ENCODE measurements at places on chromosomes 12 and 14.

DNA sequence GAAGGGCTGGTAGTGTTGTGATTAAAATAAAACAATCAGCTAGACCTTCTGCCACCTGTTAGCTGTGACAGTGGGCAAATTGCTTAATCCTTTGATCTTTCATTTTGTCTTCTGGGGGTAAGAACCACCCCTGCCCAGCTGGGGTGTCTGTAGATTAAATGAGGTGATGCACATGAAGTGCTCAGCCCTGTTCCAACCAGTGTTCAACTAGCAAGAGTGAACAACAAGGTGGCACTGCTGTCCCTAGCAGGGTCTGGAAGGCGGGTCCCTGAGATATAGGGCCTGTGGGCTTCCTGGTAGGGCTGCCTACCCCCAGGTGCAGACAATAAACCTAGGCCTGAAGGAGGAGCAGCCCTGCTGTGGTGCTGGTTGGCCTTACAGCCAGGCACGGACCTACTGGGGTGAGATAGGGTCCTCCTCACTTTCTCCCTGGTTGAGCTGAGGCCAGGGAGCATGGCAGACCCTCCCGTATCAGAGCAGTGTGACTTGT is 60.6 kb downstream of the ARL6IP4 start:
- DNase-seq, result no peak

DNA sequence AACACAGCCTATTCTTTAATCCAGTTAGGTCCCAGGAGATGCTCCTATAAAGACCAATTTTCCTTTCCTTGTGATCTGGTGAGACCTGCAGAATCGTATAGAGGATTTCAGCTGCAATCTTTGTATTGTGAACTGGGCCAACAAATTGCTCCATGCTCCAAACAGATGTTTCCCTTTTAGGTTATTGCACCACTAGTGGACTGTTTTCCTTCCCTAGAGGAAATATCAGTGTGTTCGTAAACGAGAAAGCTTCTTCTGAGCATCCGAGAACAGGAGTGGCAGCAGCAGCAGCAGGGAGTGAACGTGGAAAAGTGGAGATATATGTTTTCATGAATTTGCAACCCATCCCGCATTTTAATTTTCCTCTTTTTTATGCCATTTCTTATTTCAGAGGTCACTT is 344.1 kb upstream of the PDE3A start:
- no peak for DNase-seq

DNA sequence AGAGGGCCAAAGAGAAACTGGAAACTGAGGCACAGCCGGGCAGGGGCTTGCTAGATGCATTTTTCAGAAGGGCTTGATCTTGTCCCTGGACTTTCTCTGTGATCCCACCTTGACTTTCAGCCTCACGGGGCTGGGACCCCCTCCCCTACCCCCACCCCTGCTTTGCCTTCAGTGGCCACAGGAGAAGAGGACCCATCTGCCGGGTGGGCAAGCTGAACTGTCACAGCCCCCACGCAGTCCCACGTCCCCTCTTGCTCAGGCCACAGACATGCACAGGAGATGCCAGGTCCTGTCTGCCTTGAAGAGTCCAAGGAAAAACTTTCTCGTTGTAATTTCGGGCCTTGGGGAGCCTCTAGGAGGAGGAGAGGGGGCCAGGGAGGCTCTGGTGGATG is 158.9 kb downstream of the KIF26A start:
- no peak for DNase-seq

DNA sequence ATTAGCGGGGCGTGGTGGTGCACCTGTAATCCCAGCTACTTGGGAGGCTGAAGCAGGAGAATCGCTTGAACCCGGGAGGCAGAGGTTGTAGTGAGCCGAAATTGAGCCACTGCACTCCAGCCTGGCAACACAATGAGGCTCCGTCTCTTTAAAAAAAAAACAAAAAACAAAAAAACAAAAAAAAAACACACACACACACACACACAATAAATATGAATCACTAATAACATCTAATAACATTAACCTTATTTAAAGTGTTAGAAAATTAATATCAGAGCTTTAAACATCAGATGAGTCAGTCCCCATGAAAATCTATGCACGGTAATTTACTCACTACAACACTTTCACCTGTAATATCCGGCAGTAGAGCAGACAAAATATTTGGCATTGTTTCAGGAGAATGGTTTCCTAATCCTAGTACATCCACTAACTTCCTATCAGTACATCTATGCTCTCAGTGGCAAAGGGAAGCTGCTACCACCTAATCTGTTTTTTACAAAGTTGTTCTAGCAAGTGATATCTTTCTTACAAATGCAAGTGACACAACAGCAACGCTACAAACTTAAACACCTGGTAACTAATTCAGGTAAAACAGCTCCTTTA is 36.2 kb downstream of the MED13L start:
- DNase-seq, result peak; percentile 81

- DNase-seq, result no peak
These were observed 11.9 kb downstream of the FAM222A start for GRCh38 chr12:109725321-109726105.

DNA sequence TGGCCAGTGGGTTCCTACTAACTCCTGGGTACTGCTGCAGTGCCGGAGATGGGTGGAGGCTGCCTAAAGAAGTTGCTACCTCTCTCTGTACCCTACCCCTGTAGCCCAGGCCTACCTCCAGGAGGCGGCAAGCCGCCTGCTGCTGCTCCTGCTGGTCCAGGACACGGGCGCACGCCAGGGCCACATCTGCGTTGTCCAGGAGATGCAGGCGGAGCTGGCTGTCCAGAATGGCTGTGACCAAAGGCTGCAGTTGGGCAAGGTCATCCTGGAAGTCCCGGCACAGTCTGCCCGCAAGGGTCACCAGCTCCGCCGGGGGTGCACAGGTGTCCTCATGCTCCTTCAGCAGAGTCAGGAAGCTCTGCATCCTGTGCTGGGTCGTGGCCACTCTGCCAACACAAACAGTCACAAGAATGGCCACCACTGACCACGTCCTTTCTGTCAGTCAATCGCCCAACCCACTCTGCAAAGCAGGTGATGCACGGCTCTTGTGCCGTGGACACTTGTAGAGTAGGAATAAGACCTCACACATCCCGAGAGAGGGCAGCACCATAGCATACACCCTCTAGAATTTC is 1.6 kb downstream of the ANHX start:
- no peak for DNase-seq

- no peak for DNase-seq
These were observed 344.9 kb downstream of the DPF3 start for GRCh38 chr14:72549026-72549425.

- DNase-seq, result no peak
These were observed 6.7 kb upstream of the CHGA start for GRCh38 chr14:92916201-92916600.

DNA sequence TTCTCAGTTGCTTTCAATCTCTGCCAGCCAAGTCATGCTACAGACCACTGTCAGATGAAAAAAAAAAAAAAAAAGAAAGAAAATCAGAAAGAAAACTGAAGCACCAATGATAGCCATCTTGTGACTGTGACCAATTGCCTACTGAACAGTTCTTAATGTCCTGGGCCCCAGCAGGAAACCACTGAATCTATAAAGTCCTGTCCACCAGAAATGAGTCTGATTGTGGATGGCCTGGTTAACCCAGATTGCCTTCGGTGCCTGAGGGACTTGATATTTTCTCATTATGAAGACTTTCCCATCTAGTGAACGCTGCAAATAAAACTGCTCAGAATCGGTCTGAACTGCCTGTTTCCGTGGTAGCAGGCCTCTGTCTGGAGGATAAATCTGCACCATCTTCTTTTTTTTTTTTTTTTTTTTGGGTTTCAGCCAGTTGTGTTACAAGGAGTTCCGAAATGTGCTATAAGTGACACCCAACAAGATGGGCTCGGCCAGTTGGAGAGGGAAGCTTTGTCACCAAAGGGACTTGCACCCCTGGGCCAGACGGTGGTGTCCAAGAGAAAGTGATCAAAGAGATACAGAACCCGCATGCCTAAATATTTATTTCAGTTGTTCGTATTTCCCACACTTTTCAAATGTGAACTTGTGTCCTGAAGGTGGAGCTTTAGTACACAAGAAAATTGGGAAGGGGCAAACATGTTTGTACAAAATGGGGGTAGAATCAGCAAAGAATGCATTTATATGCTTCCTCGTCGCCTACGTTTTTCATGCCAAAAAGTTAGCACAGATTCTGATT is 3.0 kb upstream of the PLXNC1 start:
- peak; percentile 48 for DNase-seq

GRCh38 chr12:54021432-54022013 is 6.7 kb upstream of the HOXC6 start:
- DNase-seq, result no peak

DNA sequence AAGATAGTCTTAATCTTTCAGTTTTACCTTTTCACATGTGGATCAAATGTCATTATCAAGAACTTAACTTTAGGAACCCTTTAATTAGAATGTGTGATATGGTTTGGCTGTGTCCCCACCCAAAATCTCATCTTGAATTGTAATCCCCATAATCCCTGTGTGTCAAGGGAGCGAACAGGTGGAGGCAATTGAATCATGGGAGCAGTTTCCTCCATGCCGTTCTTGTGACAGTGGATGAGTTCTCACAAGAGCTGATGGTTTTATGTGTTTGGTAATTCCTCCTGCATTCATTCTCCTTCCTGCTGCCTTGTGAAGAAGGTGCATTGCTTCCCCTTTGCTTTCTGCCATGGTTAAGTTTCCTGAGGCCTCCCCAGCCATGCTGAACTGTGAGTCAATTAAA is 160.6 kb downstream of the MON2 start:
- DNase-seq, result no peak

GRCh38 chr14:50947446-50947845 is 3.2 kb upstream of the PYGL start:
- DNase-seq, result no peak

DNA sequence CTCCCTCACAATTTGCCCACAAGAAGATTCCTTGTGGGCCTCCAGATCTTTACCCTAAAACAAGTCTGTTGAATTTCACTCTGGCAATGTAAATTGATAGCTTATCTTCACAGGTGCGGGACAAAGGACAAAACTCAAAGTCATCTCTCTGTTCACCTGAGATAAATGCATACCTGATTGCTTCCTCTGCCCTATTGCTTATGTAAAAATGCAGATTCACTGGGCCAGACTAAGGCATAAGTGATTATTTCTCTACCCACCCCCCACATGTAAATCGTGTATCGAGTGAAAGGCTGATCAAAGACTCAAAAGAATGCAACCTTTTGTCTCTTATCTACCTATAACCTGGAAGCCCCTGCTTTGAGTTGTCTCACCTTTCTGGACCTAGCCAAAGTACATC is 316.8 kb downstream of the SSPN start:
- no peak for DNase-seq

DNA sequence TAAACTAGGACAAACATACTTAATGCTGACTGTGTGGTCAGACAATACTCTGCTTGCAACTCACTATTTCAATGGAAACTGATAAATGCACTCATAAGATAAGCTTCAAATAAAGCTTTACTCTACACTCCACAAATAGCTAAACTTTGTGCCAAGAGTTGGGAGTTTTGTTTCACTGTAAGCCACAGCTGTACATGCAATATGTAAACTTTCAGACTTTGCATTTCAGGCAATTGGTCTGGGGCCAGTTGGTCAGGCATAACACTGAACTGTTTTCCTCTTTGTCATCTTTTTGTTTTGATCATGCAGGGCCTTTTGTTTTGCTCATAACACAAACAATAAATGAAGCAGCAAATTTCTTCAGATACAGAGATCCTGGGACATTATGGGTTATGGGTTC is 426.2 kb downstream of the IPO8 start:
- DNase-seq, result no peak

- DNase-seq, result no peak
These were observed 140.8 kb downstream of the CAPZA3 start for GRCh38 chr12:18878676-18879180.

- DNase-seq, result no peak
These were observed 80.6 kb downstream of the GLT1D1 start for GRCh38 chr12:128933926-128934325.

- DNase-seq, result peak; percentile 69
These were observed 118.3 kb upstream of the SLC38A4 start for GRCh38 chr12:46944088-46944487.

DNA sequence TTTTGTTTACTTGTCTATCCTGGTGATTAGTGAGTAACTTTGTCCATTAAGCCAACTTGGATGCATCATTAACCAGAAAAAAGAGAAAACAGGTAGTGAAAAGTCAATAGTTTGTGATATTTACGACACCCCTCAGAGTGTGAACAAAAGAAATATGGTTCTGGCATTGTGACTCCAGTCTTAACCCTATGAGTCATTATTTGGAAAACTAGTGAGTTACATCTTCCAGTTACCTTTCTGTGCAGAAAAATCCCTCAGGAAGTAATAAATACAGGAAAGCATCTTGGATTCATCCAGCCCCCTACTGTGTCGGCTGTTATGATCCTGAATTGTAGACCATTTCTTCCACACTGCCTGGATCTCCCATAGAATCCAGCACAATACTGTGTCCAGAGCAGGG is 379.1 kb downstream of the GALC start:
- no peak for DNase-seq

DNA sequence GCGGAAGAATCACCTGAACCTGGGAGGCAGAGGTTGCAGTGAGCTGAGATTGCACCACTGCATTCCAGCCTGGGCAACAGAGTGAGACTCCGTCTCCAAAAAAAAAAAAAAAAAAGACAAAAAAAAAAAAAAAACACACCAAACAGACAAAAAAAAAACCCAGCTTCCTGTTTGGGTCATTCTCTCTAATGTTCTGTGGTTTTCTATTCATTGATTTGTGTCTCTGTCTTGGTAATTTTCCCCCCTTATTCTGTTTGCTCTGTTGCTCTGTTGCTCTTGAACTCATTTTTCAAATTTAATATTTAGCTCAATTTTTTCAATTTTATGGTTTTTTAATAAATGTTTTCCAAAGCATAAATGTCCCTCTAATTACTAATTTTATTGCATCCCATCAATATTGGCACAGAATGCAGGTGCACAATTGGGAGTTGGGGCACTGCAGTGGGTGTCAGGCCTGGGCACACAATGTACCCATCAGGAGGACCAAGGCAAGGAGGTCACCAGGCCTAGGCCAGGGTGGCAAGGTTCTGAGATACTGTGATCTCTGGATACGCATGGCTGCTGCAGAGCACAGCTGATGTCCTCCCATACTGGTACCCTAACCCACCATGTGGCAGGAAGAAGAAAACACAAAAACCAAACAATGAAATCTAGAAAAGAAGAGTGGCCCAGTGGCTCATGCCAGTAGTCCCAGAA is 8.0 kb upstream of the GNPTAB start:
- DNase-seq, result no peak

- peak; percentile 5 for DNase-seq
These were observed 92.3 kb upstream of the DCN start for GRCh38 chr12:91274916-91275315.

- DNase-seq, result no peak
These were observed 468.0 kb upstream of the SYT1 start for GRCh38 chr12:78396538-78396937.

DNA sequence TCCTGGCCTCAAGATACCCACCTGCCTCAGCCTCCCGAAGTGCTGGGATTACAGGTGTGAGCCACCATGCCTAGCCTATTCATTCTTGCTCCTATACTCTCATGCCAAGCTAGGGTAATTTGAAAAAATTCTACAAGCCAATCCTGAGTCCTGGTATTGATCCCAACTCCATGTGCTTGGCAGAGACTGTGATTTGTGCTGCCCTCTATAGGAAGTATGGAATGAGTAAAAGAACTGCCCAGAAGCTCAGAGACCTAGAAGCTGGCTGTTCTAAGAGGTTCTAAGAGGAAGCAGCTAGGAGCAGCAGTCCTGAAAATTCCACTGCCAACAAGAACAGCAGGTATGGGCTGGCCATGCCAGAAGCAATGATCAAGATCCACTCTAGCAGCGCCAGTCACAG is 402.5 kb downstream of the PCNX1 start:
- no peak for DNase-seq

GRCh38 chr12:1920971-1921370 is 2.5 kb upstream of the CACNA2D4 start:
- DNase-seq, result no peak
